OCI-M1 (cell line): ENCODE measurements at places on chromosomes 12 and 14.
A peak's percentile ranks its signal among the peaks of the same experiment; 100 is the strongest.

- DNase-seq: no peak
Observed at GRCh38 chr14:50364792-50365191, 31.9 kb downstream of the CDKL1 start.

DNA sequence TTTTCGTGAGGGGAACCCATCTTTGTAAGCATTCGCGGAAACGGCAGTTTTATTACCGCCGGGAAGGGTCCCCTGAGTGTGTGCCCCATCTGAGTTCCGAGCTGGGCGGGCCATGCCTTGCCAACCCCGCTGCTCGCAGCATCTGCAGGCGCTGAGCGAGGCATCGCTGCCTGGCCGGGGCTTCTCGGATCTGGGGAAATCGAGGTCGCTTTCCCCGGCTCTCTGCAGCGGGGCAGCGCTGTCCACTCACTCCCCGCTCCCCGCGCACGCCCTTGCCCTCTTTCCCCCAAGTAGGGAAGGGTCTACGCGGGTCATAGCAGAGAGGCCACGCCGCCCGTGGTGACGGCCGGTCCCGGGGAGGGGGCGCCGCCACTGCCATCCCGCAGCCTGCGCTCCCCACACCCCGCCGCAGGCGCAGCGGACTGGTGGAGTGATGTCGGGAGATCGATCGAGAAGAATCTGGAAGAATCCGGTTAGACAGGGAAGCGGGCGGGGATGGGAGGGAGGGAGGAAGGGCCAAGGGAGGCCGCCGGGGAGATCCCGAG lies 507 bp upstream of the FKBP4 start:
- DNase-seq: no peak

DNA sequence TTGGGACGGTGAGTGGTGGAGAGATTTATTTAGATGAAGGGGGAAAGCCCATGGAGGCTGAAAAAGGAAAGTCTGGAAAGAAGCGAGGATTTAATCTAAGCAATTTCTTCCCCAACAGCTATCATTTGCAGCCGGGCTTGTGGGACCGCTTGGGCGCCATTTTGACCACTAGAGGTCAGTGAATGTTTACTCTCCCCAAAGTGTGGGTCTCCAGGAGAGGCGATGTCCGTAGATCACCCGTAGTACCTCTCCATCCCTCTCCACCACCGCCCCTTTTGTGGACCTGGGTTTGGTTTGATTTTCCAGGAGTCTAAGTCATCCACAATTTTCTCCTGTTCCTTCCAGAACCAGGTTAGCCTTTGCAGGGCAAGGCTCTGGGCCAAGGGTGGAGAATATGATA lies 91.2 kb upstream of the PARP11 start:
- peak; percentile 52 for DNase-seq

- peak; percentile 0 for DNase-seq
Observed at GRCh38 chr14:94601884-94602391, 10.3 kb upstream of the SERPINA3 start.

- no peak for DNase-seq
Observed at GRCh38 chr12:63994704-63995103, 150.2 kb downstream of the SRGAP1 start.

DNA sequence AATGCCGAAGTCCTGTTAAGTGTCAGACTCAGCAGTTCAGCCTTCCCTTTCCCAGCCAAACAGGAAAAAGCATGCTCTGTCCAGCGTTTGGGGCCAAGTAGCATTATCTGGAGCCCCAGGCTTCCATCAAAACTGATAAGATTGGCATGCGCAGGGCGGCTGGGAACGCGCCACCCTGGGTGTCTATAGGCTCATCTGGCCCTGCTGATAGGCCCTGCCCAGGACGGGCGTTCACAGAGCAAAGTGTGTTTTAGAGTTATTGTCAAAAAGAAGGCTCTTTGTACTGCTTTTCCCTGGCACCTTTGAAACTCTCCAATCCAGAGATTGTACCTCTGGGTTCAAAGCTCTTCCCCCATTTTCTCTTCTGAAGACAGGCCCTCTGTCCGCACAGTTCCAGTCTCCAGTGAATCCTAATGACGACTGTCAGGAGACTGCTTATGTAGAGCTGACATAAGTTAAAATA lies at the start of gene ART4:
ART4 (minus strand) TSS at position 102 of the 463 bp plus-strand sequence. CDS start 413 bp downstream, outside the sequence.
- peak; percentile 84 for DNase-seq

DNA sequence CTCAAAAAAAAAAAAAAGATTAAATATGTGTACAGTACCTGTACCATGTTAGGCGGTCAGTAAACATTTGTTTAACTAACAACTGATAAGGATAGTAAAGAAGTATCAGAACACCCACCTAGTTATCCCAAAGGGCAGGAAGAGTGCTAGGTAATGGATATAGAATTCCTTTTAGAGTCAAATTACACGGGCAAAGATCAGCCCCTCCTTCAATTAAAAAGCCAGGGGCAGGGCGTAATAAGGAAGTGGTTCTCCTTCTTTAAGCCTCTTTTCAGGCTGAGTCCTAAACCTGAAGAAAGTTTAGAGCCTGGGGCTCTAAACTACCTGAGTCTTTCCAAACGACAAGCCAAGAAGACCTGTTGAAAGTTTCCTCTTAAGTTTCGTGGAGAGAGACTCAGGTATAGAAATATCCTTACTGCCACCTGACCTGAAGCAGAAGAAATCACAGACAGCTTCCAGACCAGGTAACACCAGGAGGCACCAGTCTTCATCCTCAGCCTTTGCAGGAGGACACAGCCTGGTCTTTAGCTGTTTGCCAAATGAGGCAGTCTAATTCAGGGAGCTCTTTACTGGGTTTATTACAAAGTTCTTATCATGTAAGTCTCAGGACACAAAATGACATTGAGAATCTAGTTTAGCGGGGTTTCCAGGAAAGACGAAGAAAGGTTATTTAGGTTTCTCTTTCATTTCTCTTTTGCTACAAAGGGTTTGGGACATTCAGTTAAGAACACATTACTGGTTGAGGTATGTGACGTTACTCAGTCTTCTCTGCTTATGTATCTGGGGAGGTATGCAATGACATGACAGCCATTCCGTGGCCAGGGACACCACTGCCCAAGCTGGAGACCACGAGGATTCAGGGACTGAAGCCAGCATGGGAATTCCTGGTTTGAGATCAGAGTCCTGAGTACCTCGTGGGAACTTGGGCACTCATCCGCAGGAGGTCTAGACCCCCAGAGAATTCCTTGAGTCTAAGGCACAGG lies at the start of gene BCL2L14:
BCL2L14 (plus strand) TSS at position 266 of the 983 bp plus-strand sequence. CDS start 8,367 bp downstream, outside the sequence.
- DNase-seq: peak; percentile 89

DNA sequence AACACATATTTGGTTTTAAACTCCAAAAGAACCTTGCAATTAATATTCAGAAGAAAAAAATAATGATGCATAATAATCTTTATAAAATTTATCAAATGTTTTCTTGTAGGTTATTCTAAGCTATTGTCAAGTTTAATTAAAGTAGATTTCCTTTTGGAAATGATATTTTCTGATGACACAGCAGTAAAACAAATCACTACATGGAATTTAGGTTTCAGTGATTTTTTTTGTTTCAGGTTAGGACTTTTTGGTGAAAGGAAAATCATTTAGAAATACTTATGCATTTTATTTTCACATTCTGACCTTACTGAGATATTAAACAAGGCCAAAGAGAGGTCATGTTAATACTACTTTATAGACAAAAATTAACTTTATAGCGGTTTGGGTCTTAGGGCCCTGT lies 1067.2 kb downstream of the TMTC2 start:
- no peak for DNase-seq

GRCh38 chr12:49741882-49742620 lies 694 bp downstream of the TMBIM6 start:
- peak; percentile 91 for DNase-seq

- DNase-seq: no peak
Observed at GRCh38 chr12:68011882-68012207, 22.6 kb downstream of the IFNG-AS1 start.

DNA sequence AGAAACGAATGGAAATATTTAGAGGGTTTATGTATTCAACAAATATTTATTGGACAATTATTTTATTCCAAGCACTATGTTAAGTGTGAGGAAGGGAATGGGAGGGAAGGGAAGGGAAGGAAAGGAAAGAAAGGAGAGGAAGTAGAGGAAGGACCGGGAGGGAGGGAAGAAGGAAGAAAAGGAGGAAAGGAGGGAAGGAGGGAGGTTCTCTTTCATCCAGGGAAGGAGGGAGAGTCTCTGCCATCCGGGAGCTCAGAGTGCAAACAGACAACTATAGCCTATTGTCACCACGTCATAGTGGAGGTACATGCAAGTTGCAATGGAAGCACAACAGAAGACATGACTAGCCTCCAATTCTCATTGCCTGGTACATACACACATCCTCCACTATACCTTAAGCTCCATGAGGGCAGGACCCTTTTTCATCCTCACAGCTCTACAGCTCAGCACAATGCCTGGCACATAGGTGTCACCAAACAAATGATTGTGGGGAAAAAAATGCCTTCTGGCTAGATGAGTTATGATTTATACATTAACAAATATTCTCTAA lies 48.1 kb downstream of the DAD1 start:
- DNase-seq: no peak
